Foreskin fibroblast (primary cell): ENCODE measurements at places on chromosomes 12 and 14.
A peak's percentile ranks its signal among the peaks of the same experiment; 100 is the strongest.

GRCh38 chr12:33322519-33322918 is 117.1 kb downstream of the SYT10 start:
- no peak for DNase-seq

GRCh38 chr12:60345442-60345841 is 749.6 kb downstream of the SLC16A7 start:
- DNase-seq = no peak

DNA sequence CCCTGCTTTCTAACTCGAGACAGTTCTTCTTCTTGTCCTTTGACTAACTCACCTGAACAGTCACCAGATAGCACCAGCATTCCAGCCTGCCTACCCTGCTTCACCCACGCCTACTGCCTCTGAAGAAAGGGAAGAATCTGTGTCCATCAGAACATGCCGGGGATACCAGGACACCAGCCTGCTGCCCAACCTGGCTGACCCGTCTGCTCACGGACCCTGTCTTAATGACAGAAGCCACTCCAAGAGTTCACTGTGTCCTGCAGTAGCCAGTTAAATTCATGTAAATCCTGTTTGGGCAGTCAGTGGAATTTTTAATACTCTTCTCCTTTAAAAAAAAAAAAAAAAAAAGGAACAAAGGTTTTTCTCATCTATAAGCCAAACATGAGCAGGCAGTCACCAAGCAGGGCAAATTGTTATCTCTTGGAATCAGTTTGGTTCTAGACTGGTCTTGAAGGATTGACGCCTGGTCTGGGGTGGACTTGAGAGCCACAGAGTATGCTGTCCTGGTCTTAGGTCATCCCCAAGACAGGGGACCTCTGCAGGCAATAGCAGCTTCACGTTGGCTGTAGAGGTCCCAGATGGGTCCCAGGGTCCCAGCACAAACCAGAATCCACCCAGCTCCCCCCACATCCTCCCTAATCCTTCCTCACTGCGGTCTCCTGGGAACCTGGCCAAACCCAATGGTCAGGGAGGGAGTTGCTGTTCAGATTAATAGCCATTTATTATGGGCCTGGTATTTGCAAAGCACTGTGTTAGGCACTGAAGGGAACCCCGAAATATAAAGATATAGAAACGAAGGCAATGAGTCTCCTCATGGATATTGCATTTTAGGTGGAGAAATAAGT is 181.1 kb upstream of the HIF1A start:
- no peak for DNase-seq

- DNase-seq = no peak
Measured at GRCh38 chr12:85814071-85814470, 22.1 kb downstream of the RASSF9 start.

DNA sequence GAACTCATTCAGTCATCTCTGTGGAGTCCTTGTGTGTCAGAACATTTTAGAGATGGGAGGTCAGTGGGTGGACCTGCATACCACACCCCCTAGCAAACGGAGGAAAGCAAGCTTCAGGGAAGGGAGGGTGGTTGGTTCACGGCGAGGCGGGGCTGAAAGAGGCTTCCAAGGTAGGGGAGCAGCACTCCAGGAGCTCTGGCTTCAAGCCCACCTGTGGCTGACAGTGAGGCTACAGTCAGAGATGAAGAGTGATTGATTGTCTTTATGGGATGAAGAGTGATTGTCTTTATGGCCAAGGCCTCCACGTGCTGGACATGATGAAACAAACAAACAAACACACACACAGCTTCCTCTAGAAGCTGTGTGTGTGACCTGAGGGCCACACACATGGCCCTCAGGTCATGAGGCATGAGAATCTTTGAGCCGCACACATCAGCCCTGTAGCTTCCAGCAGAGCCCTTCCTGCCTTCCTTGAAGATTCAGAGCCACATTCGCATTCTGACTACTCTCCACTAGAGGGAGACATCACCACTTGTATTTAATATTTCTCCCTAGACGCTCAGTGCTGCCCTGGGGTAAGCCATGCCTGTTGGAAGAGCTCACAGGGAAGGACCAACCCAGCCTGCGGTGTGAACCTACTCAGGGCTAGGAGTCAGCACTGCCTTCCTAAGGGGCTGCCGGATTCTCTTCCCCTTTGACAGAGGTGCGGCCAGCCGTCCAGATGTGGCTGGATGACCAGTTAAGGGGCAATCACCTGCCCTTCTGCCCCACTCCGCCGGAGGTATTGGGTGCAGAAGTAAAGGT is 54.4 kb upstream of the KCNA1 start:
- peak; percentile 84 for DNase-seq

GRCh38 chr12:12384571-12385340 is 27.9 kb downstream of the BORCS5 start:
- no peak for DNase-seq
